ENCODE measurements at places on chromosomes 7 and 10.

- DNase-seq, result no peak
These were observed 7.8 kb downstream of the TAS2R41 start for GRCh38 chr7:143485500-143485899.

DNA sequence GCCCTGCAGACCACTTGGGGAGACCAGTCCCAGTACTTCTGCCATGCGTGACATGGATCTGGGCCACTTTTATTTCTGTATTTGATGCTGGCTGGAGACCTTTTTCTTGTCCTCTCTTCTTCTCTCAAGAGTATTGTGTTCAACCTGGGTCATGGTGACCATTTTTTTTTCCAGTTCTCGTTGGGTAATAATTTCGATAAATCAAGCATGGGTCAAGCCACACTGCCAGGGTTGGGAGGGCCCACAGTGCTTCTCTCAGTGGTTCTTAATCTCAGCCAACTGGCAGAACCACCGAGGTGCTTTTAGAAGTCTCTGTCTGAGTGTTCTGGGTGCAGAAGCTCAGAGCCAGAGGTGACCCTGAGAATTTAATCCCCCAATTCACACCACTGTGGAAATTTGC is 269.9 kb downstream of the SEC23IP start:
- DNase-seq, result no peak

DNA sequence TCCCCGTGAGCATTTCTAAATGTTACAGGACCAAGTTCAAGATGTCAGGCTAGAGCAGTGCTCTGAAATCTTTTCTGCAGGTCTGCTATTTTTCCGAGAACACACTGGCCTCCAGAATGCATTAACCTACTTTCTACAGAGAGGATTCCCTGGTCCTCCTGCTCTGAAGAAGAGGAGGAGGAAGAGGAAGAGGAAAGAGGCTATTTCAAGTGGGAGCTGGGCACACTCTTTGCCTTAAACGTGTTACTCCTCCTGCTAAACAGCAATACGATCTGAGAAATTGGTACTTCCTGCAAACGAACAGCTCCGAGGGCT is 157.4 kb downstream of the FRMD4A start:
- no peak for DNase-seq

GRCh38 chr7:99615989-99616358 is 772 bp upstream of the ZSCAN25 start:
- DNase-seq, result no peak

GRCh38 chr10:44890696-44891563 is 20.2 kb upstream of the TMEM72 start:
- DNase-seq, result no peak

DNA sequence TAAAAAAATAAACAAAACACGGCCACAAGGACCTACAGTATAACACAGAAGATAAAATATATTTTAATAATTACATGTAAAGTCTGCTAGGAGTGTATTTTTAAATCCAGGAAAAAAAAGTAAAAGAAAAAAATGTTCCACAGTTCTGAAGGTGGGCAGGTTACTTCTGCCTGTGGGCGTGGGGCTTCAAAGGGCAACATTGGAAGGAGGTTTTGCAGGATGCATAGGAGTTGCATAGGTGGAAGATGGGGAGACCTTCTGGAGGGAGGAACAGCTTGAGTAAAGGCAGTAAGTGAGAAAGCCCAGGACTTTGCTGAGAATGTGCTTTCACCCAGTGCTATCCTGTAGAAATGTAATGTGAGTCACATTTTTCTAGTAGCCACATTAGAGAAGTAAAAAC is 37.5 kb upstream of the PLXNA4 start:
- no peak for DNase-seq

- DNase-seq, result no peak
These were observed 135.5 kb upstream of the IMMP2L start for GRCh38 chr7:111697771-111698170.

DNA sequence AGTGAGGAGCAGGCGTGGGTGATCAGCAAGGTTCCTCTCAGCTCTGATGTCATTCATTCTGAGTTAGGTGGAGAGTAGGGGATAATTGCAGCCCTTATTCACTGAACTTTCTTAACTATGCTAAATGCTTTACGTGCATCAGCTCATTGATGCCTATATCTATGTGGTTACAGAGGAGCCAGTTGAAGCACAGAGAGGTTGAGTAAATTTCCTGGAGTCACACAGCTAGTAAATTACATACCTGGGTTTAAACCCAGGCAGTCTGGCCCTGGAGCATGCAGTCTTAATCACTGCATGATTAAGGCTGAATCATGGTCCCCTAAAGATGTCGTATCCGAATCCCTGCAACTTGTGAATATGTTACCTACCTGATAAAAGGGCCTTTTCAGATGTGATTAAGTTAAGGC is 99.6 kb downstream of the GRK5 start:
- DNase-seq, result no peak

GRCh38 chr7:155745737-155746136 is 66.5 kb downstream of the SHH start:
- no peak for DNase-seq

DNA sequence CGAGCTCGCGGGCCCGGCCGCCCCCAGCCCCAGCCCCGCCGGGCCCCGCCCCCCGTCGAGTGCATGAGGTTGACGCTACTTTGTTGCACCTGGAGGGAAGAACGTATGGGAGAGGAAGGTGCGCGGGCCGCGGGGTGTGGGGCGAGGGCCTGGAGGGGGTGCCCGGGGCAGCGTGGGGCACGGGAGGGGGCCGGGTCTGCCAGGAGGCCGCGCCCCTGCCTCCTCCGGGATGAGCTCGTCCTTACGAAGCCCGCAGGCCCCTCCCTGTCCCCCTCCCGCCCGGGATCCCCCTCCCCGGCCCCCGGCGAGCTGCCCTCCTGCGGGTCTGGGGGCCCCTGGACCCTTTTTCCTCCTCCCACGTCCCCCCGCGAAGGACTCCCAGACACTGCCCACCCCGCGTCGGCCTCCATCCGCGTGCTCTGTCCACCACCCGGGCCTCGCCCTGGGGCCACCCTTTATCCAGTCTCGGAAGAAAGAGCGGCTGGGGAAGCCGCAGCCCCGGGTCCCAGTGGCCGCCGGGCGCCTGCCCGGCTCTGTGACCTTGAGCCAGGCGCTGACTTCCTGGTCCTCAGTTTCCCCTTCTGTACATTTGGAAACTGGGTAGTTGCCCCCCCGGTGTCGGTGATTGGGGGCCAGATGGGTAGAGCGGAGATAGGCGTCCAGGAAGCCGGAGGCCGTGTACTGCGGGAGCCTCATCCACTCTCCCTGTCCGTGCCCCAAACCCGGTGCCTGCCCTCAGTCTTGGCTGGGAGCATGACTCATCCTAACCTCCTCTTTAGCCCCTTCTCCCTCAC is 521 bp downstream of the LIMK1 start:
- peak; percentile 61 for DNase-seq

DNA sequence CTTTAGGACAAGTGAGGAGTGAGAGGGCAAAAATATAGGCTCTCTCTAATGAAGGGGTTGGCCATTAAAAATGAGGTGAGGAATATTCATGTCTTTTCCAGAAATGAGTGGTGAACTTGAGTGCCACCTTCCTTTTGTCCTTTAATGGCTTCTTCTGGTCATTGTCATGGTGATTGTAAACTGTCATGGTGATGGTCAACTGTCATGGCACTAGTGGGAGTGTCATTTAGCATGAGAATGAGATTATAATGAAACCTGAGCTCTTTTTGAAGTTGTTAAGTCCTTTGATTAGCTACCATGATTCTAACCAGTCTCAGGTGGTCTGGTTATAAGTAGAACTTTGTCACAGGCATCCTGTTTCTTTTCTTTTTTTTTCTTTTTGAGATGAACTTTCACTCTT is 524.4 kb downstream of the NEBL start:
- DNase-seq, result no peak

DNA sequence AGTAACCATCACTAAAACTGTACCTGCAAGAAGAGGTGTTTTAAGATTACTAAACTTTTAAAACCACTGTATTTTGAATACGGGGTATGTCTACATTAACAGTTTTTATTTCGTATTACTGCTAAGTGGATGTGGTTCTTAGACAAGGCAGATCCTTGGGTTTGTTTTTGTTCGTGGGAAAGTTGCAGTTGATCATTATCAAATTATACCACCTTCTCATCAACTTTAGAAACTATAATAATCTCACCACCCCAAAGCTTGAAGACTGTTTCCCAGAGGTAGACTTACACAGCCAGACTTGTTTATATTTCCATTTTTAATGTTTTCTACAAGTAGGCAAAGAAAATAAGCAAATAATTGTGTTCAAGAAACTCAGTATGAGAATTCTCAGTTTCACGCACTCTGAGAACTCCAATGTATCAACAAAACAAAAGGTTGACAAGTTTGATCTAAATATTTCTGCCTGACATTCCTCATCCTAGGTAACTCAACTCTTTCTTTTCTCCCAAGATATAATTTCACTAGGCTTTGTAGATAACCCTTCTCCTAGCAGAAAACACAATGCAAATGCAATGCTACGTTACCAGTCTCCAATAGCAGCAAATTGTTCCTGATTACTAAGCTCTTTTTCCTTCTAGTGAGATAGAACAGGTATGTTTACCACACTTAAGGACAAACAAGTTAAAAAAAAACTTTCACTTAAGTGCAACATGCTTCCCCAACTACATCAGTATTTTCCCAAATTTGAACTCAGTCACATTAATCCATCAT is 36.0 kb downstream of the IGF2BP3 start:
- DNase-seq, result no peak

- no peak for DNase-seq
These were observed 28.0 kb downstream of the RHOBTB1 start for GRCh38 chr10:60916025-60916424.

DNA sequence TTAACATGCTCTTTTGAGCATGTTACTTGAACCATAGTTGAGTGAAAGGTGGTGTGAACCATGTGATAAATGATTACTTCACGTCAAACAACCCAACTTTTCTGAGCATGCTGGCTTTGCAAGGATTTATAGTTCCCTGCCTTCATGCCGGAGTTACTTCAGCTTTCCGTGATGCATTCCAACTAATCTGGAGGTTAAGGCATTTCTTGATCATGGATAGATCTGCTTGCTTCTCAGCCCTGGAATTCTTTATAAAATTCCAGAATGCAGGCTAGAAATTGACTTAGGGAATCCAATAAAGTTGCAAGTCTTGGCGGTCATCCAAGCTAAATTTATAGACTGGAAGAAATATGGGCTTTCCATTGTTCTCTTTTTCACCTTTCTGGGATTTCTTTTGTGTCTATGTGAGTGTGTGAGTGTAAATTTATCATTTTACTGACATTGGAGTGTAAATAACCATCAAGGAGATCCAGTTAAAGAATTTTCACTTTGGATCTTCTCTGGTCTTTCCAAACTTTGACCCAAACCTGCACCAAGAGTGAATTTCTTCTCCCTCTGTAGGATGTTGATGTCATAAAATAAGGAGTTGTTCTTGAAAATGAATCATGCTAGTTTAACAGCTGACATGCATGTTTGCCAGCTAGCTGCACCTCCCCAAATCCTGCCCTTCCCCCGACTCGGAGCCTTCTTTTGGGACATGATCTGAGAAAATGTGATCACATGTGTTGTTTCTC is 289.0 kb downstream of the TWIST1 start:
- no peak for DNase-seq

DNA sequence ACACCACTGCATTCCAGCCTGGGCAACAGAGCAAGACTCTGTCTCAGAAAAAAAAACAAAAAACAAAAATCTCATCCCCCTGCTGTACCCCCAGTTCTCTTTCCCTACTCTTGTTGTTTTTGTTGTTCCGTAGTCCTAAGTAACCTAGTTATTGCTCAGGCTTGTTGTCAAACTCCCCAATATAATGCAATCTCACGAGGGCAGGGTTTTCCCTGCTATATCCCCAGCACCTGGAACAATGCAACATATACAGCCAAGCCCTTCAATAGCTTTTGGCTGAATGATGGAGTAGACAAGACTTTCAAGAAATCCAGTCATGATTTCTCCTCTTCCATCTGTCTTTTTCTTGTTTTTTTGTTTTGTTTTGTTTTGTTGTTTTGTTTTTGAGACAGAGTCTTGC is 10.2 kb downstream of the ACSL5 start:
- no peak for DNase-seq

DNA sequence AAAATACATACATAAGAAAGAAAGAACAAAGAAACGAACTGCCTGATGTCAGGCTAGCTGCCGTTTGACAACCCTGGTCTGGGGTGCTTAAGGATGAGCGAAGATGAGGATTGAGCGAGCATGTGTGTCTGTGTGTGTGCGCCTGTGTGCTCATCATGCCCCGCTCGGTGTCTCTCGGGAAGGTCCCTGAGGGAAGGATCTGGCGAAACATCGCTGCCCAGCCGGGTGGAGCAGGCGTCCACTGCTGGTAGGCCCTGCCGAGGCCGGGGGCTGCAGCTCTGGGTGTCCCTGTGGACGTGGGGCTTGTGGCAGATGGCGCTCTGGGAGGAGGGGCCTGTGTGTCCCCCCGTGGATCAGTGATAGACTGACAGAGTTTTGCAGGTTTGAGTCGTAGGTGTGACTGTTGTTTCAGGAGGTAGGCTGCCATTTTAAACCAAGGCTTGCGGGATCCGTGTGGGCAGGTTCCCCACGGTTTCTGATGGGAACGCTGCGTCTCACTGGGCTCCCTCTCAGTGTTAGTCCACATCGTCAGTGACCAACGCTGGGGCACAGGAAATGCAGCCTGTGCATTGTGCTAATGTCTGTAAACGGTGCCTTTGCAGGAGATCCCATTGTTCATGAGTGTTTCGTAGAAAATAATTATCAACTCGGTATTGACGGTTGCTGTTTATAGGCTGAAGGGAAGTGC is 5.9 kb upstream of the SUN1 start:
- DNase-seq, result no peak

- no peak for DNase-seq
These were observed 6.7 kb downstream of the BHLHA15 start for GRCh38 chr7:98217623-98218582.

- no peak for DNase-seq
These were observed 22.3 kb downstream of the BRAF start for GRCh38 chr7:140902303-140902953.

- DNase-seq, result peak; percentile 71
These were observed 12.4 kb upstream of the HUS1 start for GRCh38 chr7:47991741-47992311.

GRCh38 chr7:108045154-108045553 is 42.2 kb upstream of the LAMB1 start:
- DNase-seq, result no peak

- no peak for DNase-seq
These were observed 264.8 kb downstream of the PTPRN2 start for GRCh38 chr7:158322616-158323530.
